ENCODE measurements at places on chromosomes 12 and 14.

DNA sequence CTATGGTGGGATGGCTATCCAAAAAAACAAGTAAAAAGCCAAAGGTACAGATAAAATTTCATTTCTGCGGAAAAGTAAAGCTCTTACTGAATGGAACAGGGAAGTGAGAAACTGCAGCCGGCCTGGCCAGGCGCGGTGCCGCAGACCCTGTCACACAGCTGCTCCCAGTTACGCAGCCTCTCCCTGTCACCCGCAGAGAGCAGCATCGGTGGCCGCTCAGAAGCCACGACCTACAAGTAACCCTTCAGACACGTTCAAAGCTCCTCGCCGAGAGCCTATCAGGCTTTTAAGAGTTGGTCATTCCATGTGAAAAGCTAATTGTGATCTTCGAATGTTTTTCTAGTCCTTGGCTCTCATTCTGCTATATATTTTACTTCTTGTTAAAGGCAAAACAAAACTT is 11.0 kb upstream of the ANKLE2 start:
- peak; percentile 60 for DNase-seq

- DNase-seq: peak; percentile 32
These were observed 2.7 kb downstream of the BHLHE41 start for GRCh38 chr12:26122061-26122680.

- peak; percentile 2 for DNase-seq
These were observed 9.2 kb upstream of the PLEKHD1 start for GRCh38 chr14:69475194-69475818.

DNA sequence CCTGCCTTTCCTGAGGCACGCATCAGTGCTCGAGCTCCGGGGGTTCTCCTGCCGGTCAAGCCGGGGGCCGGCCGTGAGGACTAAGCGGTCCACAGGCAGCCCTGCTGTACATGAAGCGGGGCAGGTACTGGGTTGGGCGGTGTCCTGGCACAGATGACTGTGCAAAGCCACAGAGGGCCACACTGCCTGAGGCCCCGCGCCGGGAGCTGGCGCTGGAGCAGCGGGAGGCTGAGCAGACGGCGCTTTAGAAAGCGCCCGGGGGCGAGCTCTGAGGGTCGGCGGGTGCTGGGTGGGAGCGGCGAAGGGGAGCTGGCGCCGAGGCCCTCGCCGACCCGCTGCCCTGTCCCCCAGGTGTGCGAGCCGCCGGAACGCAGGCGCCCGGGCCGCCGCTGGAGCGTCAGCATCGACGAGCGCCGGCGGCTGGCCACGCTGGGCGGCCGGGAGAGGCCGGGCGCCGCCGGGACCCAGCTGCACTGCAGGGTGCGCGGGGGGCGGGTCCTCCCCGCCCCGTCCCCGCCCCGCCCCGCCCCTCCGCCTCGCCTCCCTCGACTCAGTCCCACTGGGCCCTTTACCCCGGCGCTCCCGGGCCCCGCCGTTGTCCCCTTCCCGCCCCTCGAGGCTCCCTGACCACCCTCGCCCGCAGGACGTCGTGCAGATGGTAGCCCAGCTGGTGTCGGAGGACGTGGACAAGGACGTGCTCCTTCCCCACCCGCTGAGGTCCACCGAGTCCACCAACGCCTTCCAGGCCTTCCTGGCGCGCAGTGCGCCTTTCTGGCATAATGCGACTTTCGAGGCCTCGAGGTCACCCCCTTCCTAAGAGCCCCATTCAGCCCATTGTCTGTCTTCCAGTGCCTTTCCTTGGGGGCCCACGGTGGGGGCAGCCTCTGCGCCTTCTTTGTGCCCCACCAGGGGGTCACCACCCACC is 8.3 kb upstream of the MTA1 start:
- DNase-seq: no peak

- DNase-seq: no peak
These were observed 1.6 kb downstream of the CACNA1C start for GRCh38 chr12:2054091-2055018.

- no peak for DNase-seq
These were observed 188.4 kb downstream of the MSRB3 start for GRCh38 chr12:65466911-65467310.

DNA sequence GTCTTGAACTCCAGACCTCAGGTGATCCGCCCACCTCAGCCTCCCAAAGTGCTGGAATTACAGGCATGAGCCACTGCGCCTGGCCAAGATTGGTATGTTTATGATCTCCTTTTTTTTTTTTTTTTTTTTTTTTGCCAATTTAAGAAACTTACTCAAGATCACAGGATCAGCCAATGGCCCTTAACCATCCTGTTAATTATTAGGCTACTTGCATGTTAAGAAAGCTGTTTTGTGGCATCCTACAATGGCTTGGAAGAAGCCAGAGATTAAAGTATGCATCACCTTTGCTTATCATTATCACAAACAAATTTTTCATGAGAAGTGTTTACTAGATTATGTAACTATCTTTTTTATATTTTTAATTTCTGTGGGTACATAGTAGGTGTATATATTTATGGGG is 140.2 kb downstream of the BCAT1 start:
- DNase-seq: no peak

GRCh38 chr12:90366286-90366685 is 588.7 kb downstream of the CCER1 start:
- no peak for DNase-seq

DNA sequence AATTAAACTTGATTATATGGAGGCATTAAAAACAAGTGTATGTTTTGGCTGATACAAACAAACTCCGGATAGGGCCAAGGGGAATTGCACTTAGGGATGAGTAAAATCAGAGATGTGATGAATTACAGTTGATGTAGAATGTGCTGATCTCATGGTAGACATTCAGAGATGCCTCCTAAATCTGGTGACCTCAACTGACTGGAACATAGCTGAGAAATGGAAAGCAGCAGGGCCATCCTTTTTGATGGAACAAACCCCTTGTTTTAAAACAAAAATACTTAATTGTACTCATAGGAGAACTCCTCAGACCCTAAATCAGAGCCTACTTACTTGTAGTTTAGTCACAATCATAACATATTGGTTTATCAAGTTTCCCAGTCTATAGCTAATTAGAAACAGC is 122.8 kb downstream of the C12orf75 start:
- DNase-seq: no peak

DNA sequence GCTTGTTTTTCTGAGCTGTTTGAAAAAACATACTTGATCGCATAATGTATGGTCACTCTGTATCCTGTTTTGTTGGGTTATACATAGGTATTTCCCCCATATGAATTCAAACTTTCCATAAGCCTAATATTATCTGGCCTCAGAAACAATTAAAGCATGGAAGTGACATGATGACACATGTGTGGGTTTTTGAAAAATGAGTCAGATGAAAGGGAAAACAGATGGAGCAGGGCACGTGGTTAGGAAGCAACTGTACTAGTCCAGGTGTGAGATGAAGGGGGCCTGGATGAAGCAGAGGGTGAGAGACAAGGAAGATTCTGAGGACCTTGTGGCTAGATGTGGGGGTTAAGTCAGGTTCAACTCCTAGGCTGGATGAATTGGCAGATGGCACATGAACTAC is 92.7 kb upstream of the DNM1L start:
- DNase-seq: no peak
